NCI-H187 (cell line): ENCODE measurements at places on chromosomes 5 and 9.

DNA sequence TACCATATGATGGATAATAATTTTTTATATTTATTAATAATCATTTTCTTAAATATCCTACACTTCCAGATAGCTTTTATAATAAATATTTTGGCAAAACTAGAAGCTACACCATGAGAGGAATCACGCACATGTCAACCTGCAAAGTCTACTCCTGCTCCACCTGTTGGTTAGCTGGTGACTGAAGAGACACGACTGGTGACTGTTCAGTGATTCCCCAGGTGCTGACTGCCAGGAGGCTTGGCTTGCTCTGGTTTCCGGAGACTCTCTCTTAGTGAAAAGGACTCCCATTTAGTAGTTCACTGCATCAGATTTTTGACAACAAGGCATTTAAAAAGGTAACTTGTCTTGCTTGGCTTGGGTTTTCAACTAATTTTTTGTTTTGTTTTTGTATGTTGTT is 20.9 kb downstream of the GZMA start:
- no peak for DNase-seq

- DNase-seq = peak; percentile 74
Observed at GRCh38 chr5:177957241-177957640, 38.8 kb downstream of the PROP1 start.

DNA sequence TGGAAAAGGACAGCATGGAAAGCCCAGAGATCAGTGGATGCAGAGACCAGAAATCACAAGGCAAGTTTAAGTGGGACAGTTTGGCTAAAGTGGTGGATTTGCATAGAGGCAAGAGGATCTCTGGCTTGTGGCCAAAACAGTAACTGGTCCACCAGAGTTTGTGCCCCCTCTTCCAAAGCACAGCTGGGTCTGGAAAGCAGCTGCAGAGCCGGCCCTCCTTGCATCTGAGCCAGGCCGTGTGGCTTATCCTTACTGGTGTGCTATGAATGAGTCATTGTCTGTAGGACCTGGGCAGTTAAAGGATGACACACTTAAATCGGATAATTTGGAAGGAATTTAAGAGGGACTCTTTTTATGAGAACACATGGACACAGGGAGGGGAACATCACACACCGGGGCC is 146.6 kb downstream of the PIP5K1B start:
- no peak for DNase-seq

GRCh38 chr9:131739959-131740648 is at the start of gene RAPGEF1:
RAPGEF1 (minus strand) TSS chr9:131740076; CDS start chr9:131739830, 246 bp downstream.
- DNase-seq = no peak

DNA sequence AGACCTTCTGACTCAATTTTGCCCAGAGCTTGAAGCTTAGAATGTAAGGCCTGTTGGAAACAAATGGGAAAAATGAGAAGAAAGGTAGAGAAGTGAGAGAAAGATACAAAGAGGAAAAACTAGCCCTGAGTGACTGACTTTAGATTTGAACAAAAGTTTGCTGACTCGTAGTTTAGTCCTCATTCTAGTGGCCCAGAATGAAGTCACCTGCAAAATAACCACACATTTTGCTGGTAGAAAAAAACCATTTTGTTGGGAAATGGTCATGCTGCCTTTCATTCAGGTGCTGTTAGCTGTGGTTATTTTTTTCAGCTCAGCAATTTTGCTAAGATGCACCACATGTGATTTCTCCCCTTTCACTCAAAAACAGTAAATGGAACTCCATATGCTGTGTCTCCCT is 98.9 kb downstream of the MRPS27 start:
- DNase-seq = no peak

DNA sequence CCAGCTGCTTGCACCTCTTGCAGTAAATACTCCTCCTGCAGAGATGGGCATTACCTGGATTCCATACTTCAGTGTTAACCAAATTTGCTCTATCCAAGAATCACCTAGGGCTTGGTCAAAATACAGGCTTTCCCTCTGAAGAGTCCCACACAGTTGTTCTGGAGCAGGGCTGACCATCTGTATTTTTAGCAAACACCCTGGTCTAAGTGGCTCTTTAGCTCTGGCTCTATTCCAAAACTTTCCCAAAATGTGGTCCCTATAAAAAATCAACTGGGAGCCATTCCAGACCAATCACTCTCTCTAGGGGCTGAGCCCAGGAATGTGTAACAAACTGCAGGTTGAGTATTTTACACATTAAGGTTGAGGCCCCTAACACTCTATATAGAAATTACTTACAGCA is 153.7 kb downstream of the SPOCK1 start:
- no peak for DNase-seq

DNA sequence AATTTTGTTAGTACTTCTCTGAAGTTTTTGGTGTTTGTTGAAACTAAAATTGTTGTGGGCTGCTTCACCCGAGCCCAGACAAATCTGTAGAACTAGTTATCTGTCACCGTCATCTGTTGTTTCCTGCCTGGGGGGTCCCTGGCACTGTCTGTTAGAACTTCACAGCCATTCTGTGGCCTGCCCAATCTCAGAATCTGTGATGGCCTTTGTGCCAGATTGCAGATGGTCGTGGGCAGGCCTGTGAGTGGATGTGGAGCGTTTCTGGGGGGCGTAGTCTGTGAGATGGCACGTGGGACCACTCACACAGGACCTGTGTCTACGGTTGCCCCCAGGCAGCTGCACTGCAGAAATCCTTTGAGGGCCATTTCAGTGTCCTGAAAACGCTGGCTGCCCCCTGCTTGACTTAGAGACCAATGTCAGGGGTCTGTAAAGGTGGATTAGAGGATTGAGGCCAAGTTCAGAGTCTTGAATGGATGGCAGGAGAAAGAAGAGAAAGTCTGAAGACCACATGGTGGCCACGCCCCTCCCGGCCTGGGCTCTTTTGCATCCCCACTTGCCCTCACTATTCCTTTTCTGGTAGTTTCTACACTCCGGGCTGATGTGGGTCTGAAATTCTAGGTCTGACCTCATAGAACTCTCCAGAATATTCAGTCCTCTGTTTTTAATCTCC is 38.3 kb downstream of the TRIO start:
- DNase-seq = no peak

- no peak for DNase-seq
Observed at GRCh38 chr9:17625644-17626388, 47.0 kb downstream of the SH3GL2 start.

DNA sequence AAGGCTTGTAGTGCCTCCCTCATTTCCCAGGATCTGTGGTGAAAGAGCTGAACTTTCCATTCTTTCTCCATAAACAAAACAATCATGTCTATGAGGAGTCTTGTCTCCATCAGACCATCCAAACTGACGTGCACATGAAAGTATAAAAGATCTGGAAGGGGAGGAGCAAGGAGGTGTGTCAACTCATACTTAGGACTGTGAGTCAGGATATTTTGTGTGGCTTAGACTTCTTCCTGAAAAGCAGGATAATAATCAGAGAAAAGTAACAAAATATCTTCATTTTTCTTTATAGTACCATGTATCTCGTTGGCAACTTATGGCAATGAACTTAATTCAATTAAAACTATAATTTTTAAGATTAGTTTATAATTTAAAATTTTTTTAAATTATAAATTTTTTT is 96.0 kb upstream of the PRRC1 start:
- DNase-seq = no peak

DNA sequence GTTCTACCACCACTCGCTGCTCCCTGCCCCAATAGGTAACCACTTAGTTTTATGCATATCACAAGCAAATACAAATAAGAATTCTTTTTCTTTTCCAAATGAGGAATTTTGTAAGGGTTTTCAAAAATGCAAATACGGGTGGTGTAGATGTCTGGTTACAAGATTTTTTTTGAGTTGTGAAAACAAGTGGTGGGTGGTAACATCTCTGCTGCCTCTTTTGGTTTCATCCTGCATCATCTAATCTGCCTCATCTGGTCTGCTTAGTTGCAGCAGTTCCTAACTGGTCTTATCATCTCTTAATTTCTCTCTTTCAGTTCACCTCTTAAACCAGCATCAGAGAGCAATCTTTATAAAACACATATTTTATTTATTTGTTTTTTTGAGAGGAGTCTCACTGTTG is 5.3 kb downstream of the NFX1 start:
- no peak for DNase-seq

DNA sequence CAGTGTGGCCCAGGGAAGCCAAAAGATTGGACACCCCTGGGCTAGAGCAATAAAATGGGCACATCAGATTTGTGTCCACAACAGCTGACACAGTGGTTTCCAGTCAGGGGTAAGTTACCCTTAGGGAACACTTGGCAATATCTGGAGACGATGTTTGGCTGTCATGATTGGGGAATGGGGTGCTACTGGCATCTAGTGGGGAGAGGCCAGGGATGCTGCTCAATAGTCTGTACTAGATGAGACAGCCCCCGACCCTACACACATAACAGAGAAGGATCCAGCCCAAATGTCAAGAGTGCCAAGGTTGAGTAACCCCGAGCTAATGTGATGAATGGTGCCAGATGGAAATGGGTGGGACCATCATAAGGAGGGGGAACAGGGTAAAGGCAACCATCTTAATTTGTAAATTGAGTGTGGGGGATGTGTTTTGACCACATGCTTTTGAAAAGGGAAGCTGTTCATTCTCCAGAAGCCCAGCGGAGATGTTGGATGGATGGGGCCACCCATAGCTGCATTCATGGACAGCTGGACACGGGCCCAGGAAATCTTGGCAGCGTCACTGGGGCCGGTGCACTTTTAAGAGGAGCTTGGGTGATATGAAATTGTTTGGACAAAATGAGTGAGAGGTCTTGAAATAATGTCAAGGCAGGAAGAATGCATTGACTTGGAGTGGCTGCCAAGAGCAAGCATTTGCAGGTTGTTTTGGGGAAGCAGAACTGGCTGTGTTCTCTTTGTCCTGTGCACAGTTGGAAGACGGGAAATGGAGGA is 33.4 kb downstream of the SYK start:
- no peak for DNase-seq

DNA sequence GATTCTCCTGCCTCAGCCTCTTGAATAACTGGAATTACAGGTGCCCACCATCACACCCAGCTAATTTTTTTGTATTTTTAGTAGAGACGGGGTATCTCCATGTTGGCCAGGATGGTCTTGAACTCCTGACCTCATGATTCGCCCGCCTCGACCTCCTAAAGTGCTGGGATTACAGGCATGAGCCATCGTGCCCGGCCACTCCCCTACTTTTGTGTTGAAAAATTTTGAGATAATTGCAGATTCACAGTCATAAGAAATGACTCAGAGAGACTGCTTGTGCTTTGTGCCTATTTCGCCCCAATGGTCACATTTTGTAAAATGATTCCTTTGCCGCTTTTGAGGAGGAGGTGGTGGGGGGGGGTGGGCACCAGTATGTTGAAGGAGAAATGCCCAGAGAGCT is 48.1 kb upstream of the SH3PXD2B start:
- DNase-seq = no peak

- DNase-seq = no peak
Observed at GRCh38 chr5:149304195-149305078, 32.8 kb downstream of the AFAP1L1 start.

DNA sequence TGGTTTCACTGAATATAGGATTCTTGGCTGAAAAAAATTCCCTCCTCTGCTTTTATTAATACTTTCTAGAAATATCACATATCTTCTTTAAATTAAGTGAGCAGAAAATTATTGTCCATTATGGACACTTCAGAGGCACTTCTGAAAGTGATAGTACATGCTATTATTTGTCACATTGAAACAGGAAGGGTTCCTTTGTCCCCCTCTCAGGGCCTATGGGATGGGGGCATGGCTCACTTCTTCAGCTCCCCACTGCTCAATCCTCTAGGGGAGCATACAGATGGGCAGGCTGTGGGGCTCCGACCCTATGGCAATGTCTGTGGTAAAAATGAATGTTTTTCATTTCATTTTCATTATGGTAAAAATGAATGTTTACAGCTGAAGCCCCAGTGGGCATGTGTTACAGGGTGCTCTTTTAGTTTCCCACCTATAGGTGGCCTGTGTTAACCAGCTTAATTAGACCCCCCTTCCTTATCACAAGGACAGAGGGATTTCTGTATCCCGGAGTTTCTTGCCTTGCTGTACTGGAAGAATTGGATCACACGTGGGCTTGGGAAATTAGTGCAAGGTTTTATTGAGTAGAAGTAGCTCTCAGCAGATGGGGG is 1225.2 kb downstream of the PTPRD start:
- DNase-seq = no peak

DNA sequence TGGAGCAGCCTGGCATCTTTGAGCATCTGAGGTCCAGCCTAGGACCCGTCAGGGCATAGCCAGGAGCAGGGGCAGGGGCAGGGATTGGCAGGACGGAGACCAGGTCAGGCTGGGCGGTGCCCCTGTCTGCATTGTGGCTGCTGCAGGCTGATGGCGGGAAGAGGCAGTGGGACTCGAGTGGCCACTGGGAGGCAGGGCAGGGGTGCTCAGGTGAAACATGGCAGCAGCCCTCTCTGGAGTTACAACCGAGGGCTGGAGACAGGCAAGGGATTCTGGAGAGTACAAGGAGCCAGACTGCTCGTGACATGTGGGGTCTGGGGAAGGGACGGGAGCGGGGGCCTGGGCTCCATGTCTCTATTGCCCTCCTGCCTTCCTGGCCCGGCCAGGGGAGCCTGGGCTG is 97.4 kb upstream of the RAPGEF1 start:
- no peak for DNase-seq

DNA sequence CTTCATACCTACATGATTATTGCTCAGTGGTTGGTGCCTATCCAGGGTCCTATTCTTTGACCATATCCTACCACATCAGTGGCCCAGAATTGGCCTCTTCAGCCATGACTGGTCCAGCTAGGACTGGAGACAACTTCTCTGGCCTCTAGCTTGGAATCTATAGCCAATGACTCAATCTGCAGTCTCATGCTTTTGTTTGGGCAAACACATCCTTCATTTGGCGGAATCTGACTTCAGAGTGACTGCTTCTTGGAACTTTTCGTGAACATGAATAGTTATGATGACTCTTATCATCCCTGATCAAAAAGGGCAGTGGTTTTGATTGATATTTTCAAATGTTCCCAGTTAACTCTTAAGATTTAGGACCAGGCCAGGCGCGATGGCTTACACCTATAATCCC is 134.1 kb downstream of the PAPPA start:
- no peak for DNase-seq

GRCh38 chr9:134853893-134854292 is 26.7 kb upstream of the FCN2 start:
- DNase-seq = no peak

GRCh38 chr9:126337729-126338372 is 11.2 kb downstream of the MVB12B start:
- DNase-seq = no peak

DNA sequence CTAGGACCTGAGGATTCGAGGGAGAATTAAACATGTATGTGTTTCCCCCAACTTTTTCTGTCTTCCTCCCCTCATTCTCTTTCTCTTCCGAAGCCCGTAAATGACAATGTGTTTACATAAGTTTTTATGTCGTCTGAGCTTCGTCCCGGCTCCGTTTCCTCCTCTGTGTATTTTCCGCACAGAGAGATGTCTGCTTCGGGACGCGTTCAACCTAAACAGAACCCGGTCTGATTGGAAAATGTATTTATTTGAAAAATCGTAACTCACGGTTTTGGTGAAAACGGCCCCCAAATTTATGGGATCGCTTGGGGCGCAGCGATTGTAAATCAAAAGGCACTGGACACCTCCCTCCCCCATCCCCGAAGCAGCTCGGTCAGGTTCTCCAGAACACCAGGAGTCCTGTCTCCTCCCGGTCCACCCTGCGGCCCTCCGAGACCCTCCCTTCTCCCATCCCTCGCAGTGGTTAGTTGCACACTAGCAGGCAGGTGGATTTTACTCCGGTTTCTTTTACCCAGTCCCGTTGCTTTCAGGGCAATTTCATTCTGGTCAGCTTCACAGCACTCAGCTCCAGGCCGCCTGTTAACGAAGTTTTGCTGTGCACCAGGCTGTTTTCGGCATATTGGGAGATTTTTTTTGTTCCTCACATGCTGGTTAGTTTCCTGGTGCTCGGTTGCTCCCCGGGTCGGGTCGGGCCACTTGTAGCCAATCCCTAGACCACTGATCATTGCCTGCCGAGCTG is 5.8 kb upstream of the HAND1 start:
- DNase-seq = no peak
